Activated CD4-positive, alpha-beta T cell treated with anti-CD3 and anti-CD28 coated beads for 36 hours (primary cell): ENCODE measurements at places on chromosomes 1 and 21. TPM values are rescaled to one million over a fixed set of nuclear protein-coding genes. Genes with fewer than 3 reads are reported as not detected.

GRCh38 chr1:178146436-178146835 lies 52.5 kb downstream of the RASAL2 start:
- DNase-seq, result no peak

DNA sequence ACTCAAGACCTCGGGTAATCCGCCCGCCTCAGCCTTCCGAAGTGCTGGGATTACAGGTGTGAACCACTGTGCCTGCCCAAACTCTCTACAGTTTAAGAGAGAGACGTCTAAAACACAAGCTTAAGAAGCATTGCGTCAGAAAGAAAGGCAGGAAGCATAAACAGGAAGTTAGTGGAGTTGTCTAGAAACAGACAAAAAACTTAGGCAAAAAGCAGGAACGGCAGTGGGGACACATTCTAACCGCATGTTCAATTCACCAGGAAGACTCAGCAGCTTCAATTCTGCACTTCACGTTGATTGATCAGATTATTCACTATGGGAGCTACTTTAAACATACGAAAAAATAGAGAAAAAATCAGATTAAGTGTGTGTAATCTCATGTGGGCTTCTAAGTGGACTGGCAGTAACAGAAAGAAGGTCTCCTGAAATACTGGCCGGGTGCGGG lies 7.4 kb downstream of the CFAP74 start:
- no peak for DNase-seq

DNA sequence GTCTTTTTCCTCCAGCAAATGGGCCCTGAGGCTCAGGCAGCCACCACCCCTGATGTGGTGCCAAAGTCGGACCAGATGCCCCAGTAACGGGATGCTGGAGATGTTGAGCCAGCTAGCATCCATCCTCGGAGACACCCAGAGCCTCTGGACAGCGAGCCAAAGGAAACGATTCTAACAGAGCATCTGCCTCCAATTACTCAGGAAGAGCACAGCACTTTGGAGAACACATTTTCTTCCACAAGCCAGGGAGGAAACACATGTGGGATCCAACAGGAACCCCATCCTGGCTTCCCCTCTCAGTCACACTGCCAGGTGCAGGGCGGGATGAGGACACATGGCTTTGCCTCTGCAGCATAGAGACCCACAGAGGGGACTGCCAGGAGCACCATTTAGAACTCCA lies 44.9 kb downstream of the C1orf198 start:
- DNase-seq, result no peak

- DNase-seq, result no peak
Measured at GRCh38 chr1:45557422-45557944, 6.9 kb downstream of the AKR1A1 start.

GRCh38 chr1:181326348-181326747 lies 157.0 kb upstream of the CACNA1E start:
- DNase-seq, result no peak

The TTC24 gene
- 7.3 TPM for total RNA-seq

The SIPA1L2 gene
- 3.7 TPM for total RNA-seq

The RHOU gene
- 1.2 TPM for total RNA-seq
